ENCODE measurements at places on chromosomes 5 and 9.

GRCh38 chr5:141958113-141958512, at the start of gene PCDH12:
Gene PCDH12, minus strand, starts transcription at chr5:141958202. Its CDS starts 351 bp downstream, at chr5:141957851.
- no peak for DNase-seq

DNA sequence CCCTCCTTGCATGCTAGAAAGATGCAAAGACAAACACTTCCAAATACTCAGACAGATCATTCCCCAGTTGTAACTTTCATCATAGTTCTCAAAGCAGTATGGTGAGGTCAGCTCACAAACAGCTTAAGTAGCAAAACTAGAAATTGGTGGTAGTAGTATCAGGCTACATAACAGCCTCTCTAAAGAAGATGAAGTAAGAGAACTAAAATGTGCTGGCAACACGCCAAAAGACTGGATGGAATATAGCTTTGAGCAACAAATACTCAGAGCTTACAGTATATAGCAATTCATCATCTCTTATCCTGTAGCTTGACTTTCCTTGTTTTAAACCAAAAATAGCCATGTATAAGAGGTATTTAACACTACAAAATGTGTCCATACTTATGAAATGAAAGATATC, 7.5 kb downstream of the PFDN1 start:
- DNase-seq: no peak

DNA sequence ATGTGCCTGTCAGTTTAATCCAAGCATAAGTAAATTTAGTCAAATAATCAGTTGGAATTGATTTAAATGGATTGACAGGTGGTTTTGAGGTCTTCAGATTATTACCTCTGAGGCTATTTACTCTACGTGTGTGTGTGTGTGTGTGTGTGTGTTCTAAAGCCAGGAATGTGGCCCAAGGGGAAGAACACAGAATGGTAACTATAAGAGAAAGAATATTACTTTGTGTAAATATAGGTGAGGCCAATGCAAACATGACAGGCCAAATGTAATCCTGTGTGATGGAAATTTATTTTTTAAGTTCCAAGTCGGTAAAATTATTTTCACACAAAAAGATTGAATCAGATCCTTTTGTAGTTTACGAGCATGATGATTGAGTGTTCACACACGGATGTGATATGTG, 390.0 kb downstream of the PLK2 start:
- DNase-seq: no peak

GRCh38 chr5:95530416-95530815, 24.4 kb downstream of the SKIC3 start:
- no peak for DNase-seq
